ENCODE measurements at places on chromosomes 6 and 20. TPM values are rescaled to one million over a fixed set of nuclear protein-coding genes. Genes with fewer than 3 reads are reported as not detected.

The ASXL1 gene
- total RNA-seq: 51.8 TPM

The SSTR4 gene
- total RNA-seq: not detected

The PRSS35 gene
- total RNA-seq: 4.3 TPM

The PNLDC1 gene
- total RNA-seq: not detected

The FAM83B gene
- under 0.01 TPM for total RNA-seq

The HAO1 gene
- total RNA-seq: not detected

The ANGPT4 gene
- not detected for total RNA-seq

The PDSS2 gene
- total RNA-seq: 12.2 TPM

The DPPA5 gene
- not detected for total RNA-seq

The LY6G5B gene
- total RNA-seq: 3.8 TPM

The SLC26A8 gene
- 0.87 TPM for total RNA-seq

The HLA-DRA gene
- 0.17 TPM for total RNA-seq

The TTPAL gene
- total RNA-seq: 17.2 TPM

The PPP1R16B gene
- under 0.01 TPM for total RNA-seq

The C20orf202 gene
- total RNA-seq: under 0.01 TPM

The CAGE1 gene
- total RNA-seq: 0.17 TPM

The TMEM217 gene
- total RNA-seq: 1.8 TPM

The ZNF217 gene
- 25.5 TPM for total RNA-seq

The GPR63 gene
- total RNA-seq: 0.99 TPM

The RBCK1 gene
- total RNA-seq: 91.0 TPM

The UNC5CL gene
- total RNA-seq: under 0.01 TPM

The TTK gene
- 38.5 TPM for total RNA-seq

The NKX2-2 gene
- not detected for total RNA-seq

The MRPS18A gene
- total RNA-seq: 42.8 TPM

The CCM2L gene
- not detected for total RNA-seq

The EFCAB8 gene
- not detected for total RNA-seq

The SLC12A5 gene
- 0.17 TPM for total RNA-seq

The POPDC3 gene
- 22.5 TPM for total RNA-seq

The ASIP gene
- total RNA-seq: not detected

The SPINT3 gene
- not detected for total RNA-seq

The RGS17 gene
- total RNA-seq: 25.5 TPM

The CTCFL gene
- not detected for total RNA-seq

The RPS6KA2 gene
- 60.4 TPM for total RNA-seq

Measured in smooth muscle cell of trachea (primary cell).